Fibroblast of the aortic adventitia (primary cell): ENCODE measurements at places on chromosomes 7 and 10. TPM values are rescaled to one million over a fixed set of nuclear protein-coding genes. Genes with fewer than 3 reads are reported as not detected.
A peak's percentile ranks its signal among the peaks of the same experiment; 100 is the strongest.

DNA sequence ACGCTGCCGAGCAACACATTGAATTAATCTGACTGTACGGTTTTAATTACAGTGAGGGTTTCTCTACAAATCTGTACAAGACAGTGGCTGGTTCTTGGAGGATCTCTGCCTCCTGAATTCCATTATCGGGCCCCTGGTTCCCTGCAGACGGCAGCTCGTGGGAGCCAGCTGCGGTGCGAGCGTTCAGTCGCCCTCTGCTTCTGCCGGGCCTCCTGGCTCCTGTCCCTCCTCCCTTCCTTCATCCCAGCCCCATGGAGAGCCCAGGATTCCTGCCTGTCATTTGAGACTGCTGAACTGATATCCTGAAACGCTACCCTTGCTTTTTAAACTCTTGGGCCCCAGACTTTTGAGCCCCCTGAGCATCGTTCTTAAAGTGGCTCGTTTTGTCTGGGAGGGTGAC, 6.6 kb upstream of the DLX6 start:
- DNase-seq, result no peak

DNA sequence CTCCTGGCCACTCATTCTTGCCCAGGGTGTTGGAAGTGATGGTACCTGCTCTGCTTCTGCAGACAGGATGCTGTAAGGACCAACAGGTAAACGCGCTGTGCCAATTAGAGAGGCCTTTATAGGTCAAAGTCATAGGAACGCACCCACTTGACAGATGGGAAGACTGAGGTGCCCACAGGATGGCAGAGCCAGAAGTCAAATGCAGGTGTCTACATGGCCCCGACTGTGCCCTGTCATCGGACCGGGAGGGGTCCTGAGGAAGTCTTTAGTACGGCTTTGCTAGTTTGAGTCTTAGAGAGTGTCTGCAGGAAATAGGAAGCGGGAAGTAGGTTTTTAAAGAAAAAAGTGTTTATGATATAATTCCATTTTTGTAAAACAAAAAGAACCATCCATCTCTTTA, 57.3 kb downstream of the HK1 start:
- no peak for DNase-seq

GRCh38 chr7:85520175-85520574, 333.3 kb upstream of the SEMA3D start:
- no peak for DNase-seq

GRCh38 chr10:100723770-100724530, 21.4 kb upstream of the PAX2 start:
- DNase-seq, result no peak

DNA sequence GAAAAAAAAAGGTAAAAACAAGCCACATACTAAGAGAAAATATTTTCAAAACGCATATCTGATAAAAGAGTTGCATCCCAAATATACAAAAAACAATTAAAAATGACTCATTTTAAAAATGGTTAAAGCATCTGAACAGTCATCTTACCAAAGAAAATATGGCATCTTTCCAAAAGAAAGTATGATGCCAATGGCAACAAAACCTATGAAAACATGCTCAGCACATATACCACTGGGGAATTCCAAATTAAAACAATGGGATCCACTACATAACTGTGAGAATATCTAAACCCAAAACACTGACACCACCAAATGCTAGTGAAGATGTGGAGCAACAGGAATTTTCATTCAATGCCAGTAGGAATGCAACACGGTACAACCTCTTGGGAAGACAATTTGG, 39.3 kb downstream of the VSTM2A start:
- peak; percentile 17 for DNase-seq

DNA sequence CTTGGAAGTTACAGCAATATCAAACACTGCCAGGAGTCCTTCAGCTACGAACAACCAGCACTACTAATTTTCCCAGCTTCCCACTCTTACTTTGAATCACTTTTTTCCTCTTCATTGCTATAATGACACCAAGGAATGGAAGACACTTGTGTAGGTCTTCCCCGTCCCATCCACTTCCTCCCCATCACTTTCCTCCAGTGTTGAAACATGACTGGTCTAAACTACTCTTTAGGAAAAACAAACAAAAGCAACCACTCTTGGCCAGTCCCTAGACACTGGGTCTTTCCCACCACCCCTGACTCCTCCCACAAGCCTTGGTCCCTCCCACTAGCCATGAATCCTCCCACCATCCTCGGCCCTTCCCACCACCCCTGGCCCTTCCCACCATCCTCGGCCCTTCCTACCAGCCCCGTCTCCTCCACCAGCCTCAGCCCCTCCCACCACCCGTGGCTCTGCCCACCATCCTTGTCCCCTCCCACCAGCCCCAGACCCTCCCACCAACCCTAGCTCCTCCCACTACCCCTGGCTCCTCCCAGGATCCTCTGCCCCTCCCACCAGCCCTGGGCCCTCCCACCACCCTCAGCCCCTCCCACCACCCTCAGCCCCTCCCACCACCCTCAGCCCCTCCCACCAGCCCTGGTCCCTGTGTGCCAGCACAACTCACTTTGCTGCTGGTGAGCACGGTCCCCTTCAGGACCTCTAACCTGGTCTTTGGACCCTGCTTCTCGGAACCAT, 68.5 kb downstream of the CXCL12 start:
- no peak for DNase-seq

DNA sequence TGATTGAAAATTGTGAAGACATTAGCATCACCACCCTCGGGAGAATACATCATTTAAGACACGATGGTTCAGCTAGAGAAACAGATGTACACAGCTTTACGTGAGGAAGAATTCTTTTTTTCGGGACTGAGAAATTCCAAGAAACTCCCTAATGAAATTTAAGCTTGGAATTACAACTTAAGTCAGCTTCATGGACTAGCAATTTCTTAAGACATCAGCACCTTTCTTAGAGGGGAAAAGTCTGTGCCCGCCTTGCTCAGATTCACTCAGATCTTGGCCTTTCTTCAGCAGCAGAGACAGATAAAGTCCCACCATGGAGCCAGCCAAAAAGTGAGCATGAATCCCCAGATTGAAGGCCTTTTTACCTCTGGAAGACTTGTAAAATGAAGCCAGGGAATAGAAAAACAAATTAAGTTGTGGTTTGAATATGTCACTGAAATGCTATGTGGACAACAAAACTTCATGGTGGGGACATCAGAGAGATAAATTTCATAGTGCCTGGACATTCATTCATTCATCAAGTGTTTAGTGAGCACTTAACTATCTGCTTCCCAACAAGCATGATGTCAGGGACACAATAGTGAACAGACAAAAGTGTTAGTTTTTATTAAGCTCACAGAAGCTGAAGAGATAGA, 32.1 kb downstream of the PRKG1 start:
- DNase-seq, result no peak

DNA sequence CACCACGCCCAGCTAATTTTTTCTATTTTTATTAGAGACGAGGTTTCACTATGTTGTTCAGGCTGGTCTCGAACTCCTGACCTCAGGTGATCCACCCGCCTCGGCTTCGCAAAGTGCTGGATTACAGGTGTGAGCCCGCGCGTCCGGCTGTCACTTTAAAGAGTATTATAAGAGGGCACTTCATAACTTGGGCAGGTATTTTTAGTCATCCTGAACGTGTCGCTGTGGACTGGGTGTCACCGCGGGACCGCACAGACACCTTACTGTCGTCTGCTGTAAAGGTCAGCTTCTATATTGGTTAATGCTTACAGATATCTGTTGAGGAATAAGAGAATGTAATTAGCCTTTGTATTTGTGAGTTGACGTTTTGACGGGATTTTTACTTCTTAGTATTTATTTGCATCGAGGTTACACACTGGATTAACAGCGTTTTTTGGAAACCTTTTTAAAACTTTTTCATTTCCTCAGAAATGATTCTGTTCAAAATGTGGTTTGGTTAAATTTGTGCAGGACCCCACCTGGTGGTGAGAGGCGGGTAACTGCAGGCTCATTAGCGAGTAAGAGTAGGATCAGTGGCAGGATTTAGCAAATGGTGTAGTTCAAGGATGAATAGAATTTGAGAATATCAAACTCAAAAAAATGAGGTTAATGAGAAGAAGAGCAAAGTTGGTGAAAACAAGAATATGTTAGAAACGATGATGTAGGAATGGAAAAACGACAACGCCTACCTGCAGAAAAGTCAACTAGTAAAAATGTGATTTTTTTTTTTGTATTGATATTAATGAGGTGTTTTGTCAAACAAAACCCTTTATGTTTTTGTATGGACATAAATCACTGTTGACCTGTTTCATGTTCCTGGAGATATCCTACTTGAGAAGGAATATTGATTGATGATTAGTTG, 3.2 kb downstream of the DNAJB6 start:
- peak; percentile 78 for DNase-seq

DNA sequence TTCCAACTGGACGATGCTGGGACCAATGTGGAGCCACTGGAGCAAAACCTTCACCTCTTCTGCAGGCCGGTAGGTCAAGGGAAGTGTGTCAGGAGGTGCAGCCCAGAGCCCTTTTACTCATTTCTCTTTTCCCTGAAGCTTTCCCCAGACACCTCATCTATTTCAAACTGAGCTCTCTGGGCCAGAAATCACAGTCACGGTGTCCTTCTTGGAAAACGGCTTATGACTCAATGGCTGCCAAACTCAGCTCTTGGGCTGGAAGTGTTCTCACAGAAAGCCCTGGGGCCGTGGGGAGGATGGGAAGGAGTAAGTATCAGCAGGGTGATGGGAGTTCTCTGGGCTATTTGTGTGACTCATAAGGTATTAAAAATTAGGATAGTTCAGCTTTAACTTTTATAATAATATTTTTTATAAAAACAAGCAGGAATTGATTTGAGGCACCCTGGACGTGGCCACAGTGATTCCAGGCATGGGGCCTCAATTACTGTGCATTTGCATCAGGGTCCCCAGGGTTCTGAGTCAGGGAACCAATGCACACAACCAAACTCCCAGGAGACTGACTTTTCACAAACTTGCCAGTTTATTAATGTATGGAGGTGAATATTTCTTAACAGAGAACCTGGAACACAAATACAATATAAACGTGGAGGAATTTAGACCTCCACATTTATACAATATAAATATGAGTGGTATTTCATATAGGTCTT, 187.4 kb upstream of the TMEM72 start:
- peak; percentile 87 for DNase-seq

DNA sequence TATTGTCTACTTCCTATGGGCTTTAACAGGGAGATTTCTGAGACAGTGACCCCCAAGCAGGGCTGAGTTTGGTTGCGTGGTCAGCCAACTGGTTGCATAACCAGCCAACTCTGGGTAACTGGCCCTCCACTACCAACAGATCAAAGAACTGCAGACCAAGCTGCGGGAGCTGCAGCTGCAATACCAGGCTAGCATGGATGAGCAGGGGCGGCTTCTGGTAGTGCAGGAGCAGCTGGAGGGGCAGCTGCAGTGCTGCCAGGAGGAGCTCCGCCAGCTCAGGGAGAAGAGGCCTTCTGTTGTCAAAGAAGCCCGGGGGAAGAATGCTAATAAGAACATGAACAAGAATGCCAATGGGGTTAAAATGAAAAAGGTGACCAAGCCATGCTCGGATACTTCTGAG, 15.7 kb upstream of the FLNC start:
- no peak for DNase-seq

DNA sequence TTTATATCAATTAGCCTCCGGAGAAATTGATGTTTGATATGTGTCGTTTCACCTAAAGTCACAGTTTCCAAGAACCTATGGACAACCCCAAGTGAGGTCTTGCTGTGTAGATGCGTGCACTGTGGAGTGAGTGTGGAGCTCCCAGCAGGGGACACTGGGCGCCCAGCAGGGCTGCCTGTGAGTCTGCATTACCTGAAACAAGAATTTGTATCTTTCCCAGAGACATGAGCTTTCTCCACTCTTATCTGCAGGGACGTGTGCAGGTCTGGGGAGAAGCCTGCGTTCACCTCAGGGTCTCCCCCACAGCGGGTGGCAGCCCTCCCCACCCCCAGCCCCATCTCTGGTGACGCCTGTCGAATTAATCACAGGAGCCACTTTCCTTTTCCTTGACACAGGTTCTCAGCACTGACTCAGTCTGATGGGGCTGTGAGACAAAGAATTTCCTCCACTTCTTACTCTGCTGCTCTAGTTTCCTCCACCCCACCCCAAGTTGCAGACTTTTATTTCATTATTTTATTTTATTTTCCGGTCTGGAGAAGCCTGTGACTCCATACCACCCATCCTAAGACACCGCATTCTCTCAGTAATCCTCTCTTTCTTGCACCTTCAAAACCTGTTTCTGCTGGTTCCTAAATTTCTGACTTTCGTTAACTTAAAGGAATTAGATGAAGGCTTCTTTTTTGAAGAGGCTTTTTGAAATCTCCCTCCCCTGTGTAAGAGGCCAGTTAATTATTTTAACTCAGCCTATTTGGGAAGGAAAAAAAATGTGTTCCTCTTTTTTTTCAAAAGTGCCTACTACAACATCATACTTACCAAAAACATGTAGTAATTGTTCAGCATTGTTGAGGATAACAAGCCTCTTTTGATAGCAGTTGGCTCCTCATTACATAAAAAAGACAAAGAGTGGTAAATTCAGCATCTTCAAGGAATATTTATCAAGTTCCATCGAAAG, 17.0 kb upstream of the INSIG1 start:
- DNase-seq, result no peak

DNA sequence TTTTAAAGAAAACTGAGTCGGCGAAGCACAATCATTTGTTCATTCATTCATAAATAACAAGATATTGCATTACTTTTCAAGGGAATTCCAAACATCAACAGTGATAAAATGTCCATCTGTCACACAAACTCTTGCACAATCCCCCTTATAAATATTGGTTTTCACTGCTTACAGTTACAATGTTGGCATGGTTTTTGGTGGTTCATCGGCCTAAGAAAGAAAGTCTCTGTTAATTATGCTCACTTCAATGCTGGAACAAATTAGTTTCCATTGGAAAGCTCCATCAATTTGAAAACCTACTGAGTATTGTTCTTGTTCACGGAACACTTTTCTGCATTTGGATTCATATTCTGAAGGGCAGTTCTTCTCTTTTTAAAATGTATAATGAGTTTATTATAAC, 188.5 kb downstream of the JAZF1 start:
- peak; percentile 10 for DNase-seq

DNA sequence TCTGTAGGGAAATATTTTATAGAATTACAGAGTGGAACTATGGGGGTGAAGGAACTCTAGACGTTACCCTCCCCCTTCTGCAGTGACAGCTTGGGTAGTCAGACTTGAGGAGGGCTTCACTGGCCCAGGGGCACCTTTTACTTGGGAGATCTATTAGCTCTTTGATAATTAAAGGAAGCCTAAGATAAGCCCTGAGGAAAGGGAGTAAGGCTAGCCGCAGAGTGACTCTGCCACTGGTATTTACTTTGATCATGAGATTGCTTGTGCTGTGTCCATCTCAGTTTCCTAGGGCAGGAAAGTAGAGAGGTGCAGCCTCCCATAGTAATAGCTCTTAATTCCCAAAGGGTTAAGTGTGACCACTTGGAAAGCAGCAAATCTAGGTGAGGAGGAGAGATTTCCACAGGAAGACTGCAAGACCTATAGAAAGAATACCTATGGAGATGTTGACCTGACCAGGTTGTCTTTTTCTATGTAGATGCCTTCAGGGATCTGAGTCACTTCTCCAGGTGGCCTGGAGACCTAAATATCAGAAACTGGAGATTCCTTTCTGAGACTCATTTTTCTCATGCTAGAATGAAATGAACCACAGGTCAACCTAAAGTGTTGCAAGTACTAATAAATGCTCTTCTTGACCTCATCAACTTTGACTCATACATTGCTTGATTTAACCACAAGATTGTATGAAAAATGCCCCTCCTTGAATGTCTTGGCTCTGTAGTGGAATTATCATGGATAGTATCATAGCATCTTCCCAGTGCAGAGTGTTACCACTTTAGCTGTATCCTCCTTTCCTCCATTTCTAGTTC, 447.3 kb upstream of the GHITM start:
- DNase-seq, result no peak

The MUC12 gene
- total RNA-seq, result not detected in 2 replicates

The PNLIPRP1 gene
- total RNA-seq, result not detected in 2 replicates

The OPN1SW gene
- total RNA-seq, result not detected in 2 replicates

The SH2D4B gene
- not detected in 2 replicates for total RNA-seq

The FAM180A gene
- total RNA-seq, result 2.5 and 71.0 TPM in 2 replicates

The CISD1 gene
- total RNA-seq, result 63.8 and 82.9 TPM in 2 replicates

The DOCK1 gene
- 69.7 and 75.2 TPM in 2 replicates for total RNA-seq
